ENCODE measurements at places on chromosomes 13 and 19.

DNA sequence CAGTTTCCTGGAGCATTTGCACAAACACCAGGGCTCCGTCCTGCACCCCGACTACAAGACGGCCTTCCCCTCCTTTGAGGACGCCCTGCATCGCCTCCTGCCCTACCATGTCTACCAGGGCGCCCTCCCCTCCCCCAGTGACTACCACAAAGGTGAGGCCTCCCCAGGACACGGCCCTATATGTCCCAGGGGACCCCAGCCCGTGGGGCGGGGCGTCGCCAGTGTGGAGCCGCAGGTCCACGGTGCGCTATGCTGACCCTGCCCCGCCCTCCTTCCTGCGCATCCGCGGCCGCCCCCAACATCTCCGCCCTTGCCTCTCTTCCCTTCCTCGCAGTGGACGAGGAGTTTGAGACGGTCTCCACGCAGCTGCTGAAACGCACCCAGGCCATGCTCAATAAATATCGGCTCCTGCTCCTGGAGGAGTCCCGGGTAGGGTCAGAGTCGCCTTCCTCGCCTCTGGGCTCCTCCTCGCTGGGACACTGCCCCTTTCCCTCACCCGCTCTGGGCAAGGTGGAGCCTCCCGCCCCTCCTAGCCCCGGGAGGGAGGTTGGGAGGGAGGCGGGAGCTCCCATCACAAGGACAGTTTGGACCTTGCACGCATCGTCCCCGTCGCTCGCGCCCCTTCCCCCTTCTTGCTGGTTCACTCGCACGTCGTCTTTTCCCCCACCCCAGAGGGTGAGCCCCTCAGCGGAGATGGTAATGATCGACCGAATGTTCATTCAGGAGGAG, 14.4 kb upstream of the EHD2 start:
- DNase-seq: no peak

DNA sequence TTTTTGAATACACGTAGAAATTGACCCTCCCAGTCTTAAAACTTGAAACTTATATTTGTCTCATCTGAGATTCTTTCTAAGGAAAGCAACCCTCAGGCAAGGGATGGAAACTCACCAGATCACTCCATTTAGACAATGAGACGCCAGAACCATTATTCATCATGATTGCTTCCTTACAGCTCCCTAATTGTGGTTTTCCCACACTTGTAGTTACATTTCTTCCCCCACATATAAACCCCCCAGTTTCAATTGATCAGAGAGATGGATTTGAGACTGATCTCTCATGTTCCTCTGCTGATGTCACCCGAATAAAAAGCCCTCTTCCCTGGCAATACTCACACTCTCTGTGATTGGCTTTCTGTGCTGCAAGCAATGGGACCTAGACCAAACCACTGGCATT, 197.9 kb upstream of the STARD13 start:
- peak; percentile 41 for DNase-seq

DNA sequence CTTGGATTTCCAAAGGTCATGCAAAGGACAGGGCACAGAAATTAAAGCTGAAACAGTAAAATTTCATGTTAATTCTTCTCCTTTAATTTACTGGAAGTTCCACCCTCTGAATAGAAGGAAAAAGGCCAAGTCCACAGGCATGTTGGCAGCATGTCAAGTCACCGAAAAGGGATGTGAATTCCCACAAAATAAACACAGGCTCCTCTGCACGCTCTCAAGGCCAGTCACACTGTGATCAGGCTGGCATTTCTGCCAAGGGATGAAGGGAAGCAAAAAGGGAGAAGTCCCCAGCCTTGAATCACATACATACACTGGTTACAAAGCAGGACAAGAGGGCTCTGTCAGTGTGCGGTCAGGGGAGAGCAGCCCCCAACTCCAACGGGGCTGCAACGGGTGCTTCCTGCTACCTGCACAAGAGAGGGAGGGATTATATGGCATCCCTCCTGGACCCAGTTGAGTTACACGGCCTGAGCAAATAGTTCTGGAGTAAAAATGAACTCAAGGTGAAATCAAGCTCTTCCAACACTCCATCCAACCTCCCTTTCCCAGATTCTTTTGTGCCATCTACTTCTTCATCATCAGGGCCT, 6.9 kb downstream of the DCLK1 start:
- no peak for DNase-seq

DNA sequence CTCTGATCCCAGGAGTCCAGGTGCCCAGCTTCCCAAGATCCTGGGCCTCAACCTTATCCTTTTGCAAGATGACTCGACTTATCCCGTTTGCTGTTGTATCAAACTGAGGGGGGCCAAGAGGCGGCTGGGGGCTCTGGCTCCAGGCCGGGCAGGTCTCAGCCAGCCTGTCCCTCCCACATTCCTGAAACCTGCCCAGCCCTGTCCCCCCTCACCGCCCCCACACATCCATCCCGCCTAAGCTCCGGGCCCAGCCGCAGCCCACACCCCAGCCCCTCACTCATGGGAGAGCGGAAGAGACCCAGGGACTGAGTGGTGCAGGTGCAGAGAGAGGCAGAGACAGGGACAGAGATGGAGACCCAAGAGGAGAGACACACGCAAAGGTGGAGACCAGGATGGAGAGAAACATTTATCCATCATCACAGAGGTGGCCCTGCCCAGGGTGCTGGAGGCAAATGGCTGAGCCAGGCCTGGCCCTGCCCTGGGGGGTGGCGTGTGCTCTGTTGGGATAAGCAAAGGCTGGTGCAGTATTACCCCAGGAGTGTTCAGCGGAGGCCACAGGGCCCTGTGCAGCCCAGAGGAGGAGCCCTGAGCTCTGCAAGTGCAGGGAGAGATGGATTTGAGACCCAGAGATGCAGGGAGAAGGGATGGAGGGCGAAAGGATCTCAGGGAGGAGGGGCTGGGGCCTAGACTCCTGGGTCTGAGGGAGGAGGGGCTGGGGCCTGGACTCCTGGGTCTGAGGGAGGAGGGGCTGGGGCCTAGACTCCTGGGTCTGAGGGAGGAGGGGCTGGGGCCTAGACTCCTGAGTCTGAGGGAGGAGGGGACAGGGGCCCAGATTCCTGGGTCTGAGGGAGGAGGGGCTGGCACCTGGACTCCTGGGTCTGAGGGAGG, 1.6 kb downstream of the BCAM start:
- DNase-seq: no peak

DNA sequence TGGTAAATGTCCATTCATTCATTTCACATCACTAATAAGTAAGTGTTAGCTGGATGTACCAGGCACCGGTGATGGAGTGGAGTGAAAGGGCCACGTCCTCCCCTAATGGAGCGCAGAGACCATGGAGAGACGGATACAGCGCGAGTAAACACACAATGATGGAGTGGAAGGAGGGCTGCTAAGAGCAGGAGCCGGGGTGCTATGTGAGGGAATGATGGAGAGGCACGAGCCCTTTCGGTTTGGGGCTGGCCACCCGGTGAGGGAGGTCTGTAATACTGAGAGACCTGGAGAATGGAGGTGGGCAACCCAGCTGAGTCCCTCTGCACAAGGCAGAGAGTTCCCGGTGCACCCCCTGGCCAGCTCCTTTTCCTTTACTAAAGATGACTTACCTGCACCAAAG, 53.7 kb downstream of the PEPD start:
- DNase-seq: no peak

DNA sequence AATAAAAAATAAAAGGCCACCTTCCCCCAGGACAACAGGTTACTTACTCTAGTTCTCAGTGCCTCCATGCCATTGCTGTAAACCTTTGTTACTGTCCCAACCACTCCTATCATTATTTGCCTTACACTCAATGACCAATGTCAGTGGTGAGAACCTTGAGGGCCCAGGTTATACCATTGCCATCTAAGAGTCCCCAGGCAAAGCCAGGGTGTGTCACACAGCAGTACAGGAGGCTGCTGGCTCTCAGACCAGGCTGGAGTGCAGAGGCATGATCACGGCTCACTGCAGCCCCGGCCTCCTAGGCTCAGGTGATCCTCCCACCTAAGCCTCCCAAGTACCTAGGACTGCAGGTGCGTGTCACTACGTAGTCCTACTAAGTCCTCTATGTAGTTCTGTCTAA, 6.1 kb downstream of the ELAVL1 start:
- no peak for DNase-seq

GRCh38 chr19:54115109-54116063, at the start of the genes PRPF31 and TFPT:
TSS of gene PRPF31 (plus strand) at chr19:54115754. CDS start at chr19:54118279, 2,525 bp downstream.
TSS of gene TFPT (minus strand) at chr19:54115657. CDS start at chr19:54115269, 388 bp downstream.
- peak; percentile 73 for DNase-seq

- DNase-seq: no peak
These were observed at the start of gene LINGO3 for GRCh38 chr19:2308114-2308556. TSS of gene LINGO3 (minus strand) at chr19:2308154. CDS start at chr19:2291776, 16,378 bp downstream.

DNA sequence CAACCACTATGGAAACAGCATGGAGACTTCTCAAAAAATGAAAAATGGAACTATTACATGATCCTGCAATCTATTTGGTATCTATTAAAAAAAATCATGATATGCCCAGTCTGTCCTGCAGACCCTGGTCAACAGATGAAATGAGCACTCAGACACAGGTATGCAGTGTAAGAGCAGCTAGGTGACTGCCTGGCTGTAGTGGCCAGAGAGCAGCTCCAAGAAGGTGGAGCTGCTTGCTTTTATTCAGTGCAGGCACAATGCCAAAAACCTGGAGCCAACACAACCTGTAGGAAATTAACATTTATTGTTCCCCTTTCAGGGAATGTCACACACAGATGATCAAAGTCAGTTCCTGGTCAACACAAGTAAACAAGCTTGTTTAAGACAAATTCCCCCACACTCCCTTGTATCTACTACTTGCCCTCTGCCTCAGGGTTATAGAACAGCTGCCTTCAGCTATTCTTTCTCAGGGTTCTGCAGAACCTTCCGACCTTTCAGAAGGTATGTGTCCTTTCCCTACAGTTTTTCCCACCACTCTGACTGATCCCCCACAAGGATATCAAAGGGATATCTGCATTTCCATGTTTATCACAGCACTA, 933.7 kb upstream of the SLITRK5 start:
- DNase-seq: no peak

DNA sequence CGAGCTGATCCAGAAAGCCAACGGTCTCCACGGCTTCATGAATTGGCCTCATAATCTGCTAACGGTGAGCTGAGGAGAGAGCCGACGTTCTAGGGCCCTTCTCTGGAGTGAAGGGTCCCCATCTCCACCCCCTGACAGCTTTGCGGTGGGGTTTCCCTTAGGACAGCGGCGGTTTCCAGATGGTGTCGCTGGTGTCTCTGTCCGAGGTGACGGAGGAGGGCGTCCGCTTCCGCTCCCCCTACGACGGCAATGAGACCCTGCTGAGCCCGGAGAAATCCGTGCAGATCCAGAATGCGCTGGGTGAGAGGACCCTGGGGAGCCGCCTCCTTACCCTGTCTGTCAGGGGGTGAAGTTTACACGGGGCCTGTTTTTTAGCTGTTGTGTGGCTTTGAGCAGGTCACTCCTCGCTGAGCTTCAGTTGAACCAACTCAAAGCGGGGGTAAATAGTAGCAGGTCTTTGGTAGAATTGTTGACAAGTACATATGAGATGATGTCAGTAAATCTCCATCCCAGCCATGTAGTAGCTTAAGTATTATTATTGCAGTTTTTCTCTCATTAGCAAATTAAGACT, 801 bp downstream of the QTRT1 start:
- no peak for DNase-seq

GRCh38 chr13:105445796-105446195, 1089.7 kb downstream of the EFNB2 start:
- DNase-seq: no peak

DNA sequence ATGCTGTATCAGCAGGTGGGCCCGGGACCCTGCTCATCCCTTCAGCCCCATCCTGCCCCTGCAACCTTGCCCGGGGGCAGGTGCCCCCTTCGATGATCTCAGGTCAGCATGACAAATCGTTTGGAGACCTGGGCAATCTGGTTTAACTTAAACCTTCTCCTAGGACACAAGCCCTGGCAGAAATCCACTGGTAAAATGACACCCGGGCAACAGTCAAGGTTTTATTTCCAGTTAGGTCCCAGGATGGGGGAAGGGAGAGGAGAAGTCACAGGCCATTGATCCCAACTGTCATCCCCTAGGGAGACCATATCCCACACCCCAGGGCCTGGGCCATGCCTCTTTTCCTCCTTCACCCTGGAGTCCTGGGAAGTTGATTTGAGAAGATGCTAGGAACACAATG, 1.8 kb upstream of the PLIN5 start:
- no peak for DNase-seq

DNA sequence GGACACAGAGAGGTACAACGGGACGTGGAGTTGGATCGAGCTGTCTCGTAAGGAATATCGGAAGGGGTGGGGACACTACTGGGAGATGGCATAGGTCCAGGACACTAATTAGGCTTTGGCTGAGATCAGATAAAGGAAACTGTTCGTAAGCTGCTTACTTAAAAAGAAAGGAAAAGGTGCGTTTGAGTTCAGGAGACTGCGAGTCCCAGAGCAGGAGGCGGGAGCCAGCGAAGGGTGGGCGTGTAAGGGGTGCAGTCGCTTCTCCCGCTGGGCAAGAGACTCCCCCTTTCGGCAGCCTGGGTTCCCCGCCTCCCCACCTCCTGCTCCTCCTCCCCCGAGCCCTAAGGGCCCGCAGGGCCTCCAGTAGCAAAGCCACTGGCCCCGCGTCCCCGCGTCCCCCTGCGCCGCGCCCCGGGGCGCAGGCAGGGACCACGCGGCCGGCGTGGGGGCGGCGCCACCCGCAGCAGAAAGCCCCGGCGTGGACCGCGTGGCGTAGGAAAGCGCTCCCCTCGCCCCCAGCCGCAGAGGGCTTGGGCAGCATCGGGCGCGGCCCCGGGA, 547 bp downstream of the ABCC4 start:
- DNase-seq: no peak

- DNase-seq: peak; percentile 76
These were observed 44.0 kb downstream of the ZNF823 start for GRCh38 chr19:11694533-11695439.

DNA sequence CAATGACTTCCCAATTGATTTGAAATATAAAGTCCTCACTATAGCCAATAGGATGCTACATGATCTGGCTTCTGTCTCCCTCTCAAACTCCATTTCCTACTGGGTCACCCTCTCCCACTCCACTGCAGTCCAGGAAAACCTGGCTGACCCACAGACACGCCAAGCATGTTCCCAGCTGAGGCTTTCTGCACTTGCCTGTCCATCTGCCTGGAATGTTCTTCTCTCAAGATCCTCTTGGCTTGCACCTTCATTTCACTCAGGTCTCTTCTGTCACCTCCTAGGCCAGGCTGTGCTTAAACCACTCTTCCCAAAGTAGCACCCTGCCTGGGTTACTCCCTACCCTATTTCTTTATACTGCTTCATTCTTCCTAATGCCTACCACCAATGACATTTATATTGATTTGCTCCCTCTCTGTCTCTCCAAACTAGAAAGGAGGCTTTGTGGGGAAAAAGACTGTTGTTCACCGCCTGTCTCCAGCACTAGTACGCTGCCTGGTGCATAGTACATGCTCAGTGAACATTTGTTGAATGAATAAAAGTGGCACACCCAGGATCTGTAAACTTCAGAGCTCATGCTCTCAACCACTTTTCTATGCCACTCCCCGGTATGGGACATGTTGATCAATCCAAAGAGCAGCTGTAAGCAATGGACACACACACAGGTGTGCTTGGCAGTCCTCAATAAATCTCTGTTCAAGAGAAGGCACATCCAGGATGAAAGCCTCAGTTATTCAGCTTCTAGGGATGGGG, 261.3 kb downstream of the FOXO1 start:
- DNase-seq: no peak

GRCh38 chr13:45792827-45793303, 58.7 kb downstream of the SIAH3 start:
- DNase-seq: no peak

All from keratinocyte (primary cell).